Left ventricle myocardium superior (tissue), 1 donor: ENCODE measurements at places on chromosomes 4 and X.

DNA sequence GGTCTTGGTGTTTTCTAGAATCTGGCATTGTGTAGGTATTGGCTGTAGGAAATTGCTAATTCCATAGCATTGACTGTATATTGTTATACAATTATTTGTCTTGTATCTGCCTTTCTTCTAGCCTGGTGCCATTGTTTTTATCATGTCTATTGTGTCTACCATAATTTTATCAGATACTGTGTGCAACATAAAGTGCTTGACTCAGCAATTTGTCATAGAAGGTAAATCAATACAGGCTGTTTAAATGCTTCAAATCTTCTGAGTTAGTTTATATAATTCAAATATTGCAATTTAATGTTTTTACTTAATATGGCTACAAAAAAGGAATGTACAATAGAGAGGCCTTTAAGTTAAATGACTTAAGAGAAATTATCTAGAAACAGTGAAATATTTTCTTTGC is 263.3 kb upstream of the UGT8 start:
- DNase-seq: no peak

GRCh38 chrX:56025872-56026571 is 206.1 kb upstream of the KLF8 start:
- no peak for DNase-seq

DNA sequence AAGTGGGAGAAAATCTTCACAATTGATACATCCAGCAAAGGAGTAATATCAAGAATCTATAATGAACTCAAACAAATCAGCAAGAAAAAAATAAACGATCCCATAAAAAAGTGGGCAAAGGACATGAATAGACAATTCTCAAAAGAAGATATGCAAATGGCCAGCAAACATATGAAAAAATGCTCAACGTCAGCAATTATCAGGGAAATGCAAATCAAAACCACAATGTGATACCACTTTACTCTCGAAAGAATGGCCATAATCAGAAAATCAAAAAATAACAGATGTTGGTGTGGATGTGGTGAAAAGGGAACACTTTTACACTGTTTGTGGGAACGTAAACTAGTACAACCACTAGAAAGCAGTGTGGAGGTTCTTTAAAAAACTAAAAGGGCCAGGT is 114.3 kb upstream of the CCSER1 start:
- DNase-seq: no peak

DNA sequence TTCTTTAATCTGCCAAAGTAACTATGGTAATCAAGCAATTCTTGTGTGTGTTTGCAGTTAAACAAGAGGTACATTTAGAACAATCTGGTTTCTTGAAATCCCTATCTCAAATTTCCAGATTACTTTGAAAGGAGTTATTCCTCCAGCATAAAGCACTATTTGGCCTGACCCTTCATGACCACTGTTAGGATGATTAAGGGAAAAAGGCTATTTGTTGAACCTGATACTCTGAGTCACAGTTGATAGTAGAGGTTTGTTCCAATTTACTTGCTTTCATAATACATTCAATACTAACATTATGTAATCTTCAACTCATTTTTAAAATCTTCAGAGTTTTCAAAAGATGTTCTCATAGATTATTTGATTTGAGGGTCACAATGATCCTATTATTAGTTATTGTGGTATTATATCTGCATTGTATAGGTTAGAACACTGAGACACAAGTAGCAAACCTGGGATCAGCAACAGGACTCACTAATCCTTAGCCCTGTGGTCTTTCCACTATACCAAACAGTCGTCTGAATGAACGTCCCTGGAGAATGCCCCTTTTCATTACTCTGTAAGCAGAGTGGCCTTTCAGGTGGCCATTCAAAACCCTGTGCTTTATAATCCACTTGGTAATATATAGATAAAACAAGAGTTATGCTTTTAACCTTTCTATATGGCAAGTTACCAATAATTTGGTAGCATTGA is 8.1 kb upstream of the NDST4 start:
- DNase-seq: no peak

- peak; percentile 46 for DNase-seq
These were observed 138.8 kb upstream of the BANK1 start for GRCh38 chr4:101651778-101652177.

- no peak for DNase-seq
These were observed 1.2 kb upstream of the CHRNA9 start for GRCh38 chr4:40333921-40334352.

DNA sequence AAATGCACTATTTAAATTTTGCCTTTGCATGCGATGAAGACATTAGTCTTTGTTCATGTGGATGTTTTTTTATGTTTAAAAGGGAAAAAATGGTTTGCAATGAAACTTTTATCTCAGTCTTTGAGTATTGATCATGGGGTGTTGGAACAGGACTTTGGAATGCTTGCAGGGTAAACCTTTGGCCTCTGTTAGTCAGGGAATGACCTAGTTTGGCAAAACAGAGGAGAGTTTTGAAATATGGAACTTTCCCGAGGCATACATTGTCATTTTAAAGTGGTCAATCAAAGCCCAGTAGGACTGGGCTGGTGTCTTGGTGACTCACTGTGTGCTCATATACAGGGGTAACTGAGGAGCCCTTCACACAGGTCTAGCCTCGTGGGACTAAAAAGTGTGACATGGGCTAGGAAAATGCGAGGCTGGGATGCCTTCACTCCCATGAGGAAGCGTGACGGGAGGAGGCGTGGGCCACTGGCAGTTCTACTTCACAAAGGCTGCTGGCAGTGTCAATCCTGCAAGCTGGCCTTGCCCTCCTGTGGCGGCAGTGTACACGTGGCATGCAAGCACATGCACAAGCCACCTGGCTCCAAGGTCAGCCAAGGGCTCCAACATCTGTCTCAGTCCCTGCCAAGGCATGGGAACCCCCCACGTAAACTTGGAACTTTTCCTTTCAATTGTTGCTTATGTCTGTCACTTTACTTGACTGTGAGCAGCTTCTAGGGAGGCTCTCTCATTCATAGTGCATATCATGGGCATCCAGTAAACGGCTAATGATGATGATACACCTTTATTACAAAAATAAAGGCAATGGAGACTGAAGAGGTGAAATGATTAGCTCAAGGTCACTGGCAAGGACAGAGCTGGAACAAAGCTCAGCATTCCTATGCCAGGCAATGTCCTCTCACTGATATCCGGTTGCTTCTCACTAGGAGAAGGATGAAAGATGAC is 5.2 kb upstream of the F11 start:
- DNase-seq: peak; percentile 33

- DNase-seq: no peak
These were observed 3.4 kb downstream of the SAT1 start for GRCh38 chrX:23786268-23786815.

- peak; percentile 45 for DNase-seq
These were observed 40.2 kb upstream of the CBR4 start for GRCh38 chr4:169050284-169050683.

GRCh38 chr4:8837181-8837841 is 34.3 kb downstream of the HMX1 start:
- no peak for DNase-seq

DNA sequence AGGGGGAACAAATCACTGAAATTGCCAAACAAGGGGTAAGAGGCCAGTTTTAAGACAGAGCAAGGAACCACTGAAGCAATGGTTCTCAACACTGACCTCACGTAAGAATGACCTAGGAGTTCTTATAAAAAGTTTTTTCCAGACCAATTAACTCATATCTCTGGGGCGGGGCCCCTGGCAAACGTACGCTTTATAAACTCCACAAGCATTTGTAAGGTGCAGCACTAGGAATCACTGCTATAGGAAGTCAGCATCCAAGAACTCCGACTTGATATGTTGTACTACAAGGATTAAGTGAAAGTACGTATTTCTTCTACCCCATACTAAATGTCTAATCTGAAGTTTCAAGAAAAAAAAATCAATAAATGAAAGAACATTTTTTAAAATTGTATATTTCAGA is 269.9 kb downstream of the RCHY1 start:
- DNase-seq: no peak

DNA sequence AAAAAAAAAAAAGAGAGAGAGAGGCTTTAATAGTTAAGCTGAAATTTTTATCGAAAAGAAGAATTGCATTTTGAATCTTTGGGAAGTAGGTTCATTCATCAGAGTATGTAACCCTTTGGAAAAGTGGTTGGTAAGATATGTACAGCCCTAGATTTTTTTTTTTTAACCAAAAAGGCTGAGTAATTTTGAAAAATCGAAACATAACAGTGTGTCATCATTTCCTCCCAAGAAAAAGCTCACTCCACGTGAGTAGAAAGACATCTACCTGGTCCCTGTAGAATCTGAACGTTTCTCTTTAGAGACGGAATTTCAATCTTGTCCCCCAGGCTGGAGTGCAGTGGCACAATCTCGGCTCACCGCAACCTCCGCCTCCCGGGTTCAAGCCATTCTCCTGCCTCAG is 16.2 kb downstream of the SHOX start:
- no peak for DNase-seq

GRCh38 chr4:153223930-153224329 is 19.7 kb downstream of the TRIM2 start:
- no peak for DNase-seq

GRCh38 chr4:4267981-4268380 is 20.0 kb upstream of the TMEM128 start:
- no peak for DNase-seq

GRCh38 chr4:57039345-57039744 is 60.6 kb downstream of the POLR2B start:
- no peak for DNase-seq

GRCh38 chr4:120874792-120875774 is 47.4 kb downstream of the PRDM5 start:
- DNase-seq: no peak

- no peak for DNase-seq
These were observed 405.3 kb upstream of the FAT1 start for GRCh38 chr4:187128976-187129375.

DNA sequence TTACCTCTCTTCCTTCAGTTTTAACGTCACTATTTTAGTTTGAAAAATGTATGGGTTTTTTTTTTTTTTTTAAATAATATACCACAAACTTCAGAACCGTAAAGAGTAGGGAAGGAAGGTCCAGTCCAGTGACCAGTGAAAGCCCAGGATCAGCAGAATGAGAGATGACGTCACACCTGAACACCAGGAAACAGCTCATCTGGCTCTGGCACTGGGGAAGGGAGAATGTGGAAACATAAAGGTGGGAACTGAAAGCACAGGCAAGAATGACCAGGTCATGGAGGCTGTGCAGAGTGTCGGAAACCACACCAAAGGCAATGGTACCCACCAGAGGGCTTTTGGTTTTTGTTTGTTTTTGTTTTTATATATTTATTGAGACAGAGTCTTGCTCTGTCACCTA is 141.2 kb downstream of the DHX15 start:
- no peak for DNase-seq

- DNase-seq: no peak
These were observed 57.0 kb downstream of the PLAC1 start for GRCh38 chrX:134601240-134601765.

GRCh38 chrX:11111947-11112346 is 815 bp downstream of the HCCS start:
- DNase-seq: no peak

DNA sequence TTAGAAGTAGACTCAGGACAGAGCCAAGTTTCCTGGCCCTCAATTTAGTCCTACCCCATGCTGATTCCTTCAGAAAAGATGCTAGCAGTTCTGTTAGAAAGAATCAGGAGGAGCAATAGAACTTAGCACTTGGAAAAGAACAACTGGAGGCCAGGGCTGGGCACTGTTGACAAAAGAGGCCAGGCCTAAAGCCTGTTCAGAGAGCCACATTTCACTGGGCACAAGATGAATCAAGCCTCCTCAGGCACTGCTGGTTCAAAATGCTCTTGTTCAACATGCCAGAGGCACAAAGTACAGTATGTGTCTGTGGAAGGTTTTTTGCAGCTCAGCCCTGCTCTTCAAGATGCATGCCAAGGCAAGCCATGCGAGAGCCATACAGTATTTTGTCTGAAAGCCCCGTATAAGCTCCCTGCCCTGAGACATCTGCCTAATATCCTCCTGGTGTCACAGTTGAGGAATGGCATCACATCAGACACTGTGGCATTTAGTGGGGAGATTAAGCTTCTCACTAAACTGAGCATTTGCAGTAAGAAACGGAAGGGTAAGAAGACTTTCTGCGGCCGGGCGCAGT is 53.7 kb downstream of the RASL11B start:
- no peak for DNase-seq

- no peak for DNase-seq
These were observed 43.2 kb downstream of the QDPR start for GRCh38 chr4:17468619-17469221.

DNA sequence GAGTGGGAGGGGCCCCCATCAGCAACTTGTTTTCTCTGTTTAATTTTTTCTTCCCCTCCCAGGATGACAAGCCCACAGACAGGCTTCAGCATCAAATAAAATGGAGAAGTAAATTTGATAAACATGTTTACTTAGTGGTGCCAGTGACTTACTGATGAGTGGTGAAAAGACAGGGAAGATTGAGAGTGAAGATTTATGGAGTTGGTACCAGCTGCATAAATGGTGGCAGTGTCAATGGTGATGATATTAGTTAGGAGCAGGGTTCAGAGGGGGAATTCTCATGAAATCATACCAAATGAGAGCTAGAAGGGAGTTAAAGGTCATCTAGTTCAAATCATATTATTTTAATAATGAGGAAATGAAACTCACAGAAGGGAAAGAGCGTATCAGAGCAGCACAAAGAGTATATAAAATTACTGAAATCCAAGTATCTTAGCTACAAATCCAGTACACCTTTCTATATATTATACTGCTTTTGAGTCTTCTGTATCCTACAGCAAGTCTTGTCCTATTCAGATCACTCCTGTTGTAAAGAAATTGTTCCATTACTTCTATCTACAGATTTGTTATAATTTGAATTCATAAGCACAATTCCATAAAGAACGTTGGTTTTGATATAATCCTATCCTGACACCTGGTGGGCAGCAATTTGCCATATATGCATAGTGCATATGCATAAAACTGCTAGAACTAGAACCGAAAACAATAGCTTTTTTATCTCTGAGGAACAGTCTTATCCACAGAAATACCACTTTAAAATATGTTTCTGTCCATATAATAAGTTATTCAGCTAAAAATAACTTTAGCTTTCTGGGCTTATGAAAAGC is 5.0 kb downstream of the P2RY10 start:
- DNase-seq: no peak

DNA sequence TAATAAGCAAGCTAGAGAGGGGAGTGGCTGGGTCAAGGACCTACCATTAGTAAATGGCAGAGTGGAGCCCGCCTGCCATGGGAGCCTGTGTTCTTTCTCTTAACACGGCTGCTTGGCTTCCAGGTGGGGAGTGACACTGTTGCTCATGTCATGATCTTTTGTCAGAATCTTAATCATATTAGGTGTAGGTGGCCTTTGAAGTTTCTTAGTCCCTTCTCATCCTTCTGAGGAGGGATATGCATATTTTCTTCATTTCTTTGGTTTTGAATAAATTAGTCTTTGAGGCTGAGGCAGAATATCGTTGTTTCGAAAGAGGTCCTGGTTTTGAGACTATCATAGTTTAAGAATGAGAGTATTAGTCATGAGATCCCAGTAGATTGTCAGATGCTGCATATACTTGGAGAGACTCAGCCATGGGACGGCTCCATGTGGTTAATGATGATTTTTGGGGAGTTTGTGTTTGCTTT is 28.9 kb downstream of the SNX25 start:
- no peak for DNase-seq

- no peak for DNase-seq
These were observed 16.6 kb upstream of the KDM5C start for GRCh38 chrX:53241558-53241957.

- no peak for DNase-seq
These were observed 139.2 kb upstream of the IRS4 start for GRCh38 chrX:108875548-108875947.
